ENCODE measurements at places on chromosomes 1 and 21.
A peak's percentile ranks its signal among the peaks of the same experiment; 100 is the strongest.

DNA sequence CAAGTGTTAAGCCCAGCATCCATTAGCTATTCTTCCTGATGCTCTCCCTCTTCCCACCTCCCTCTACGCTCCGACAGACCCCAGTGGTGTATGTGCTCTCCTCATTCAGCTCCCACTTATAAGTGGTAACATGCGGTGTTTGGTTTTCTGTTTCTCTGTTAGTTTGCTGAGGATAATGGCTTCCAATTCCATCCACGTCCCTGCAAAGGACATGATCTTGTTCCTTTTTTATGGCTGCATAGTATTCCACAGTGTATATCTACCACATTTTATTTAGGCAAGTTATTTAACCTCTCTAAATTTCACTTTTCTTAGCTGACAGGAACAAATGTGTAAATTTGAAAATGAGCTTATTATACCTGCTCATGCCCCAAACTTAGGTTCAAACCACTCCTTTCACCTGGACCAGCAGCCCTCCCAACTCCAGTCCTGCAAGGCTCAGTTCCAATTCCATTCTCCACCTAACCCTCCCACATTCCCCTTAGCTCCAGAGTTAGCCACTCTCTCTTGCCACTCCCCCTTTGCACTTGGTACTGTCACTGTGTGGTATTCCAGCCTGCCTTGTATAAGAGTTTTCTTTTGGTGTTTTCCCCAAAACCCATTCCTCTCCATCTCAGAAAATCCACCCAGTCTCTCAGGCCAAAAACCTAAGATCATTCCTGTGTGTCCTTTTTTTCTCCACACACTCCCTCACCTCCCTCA lies 1.7 kb upstream of the PEF1 start:
- no peak for DNase-seq

- no peak for DNase-seq
Measured at GRCh38 chr1:33256221-33256470, 146 bp upstream of the ZNF362 start.

DNA sequence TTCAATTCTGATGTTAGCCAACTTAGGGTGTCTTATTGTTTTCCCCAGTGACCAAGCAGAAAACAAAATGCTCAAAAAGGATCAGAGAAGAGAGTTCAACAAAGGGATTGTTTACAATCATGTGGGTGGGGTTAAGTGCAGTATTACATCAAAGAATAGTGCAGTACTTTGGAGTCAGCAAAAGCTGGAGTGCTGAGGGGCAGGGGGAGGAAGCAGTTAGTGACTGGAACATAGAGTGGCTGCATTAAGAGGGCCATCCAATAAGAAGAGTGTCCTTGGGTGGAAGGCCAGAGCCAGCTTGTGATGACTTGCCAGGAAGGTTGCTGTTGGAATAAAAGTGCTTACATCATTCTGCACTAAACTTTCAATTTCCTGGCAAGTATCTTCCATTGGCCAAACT lies 175.5 kb downstream of the CYYR1 start:
- DNase-seq = no peak

DNA sequence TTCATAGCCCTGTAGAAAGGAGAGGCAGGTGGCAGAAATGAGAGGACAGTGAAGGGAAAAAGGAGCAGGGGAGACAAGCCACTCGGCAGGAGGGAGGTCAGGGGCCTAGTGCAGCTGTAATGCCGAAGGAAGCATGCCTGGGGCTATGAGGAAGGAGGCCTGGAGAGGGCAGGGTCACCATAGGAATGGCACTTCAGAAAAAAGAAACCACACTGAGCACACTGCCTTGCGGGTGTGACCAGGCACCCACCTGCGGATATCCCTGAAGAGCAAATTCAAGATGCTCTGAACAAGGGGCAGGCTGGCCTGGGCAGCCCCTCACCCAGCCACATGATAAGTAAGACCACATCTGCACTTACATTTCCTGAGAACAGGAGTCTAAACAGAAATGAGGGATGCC lies 104.7 kb downstream of the JAK1 start:
- DNase-seq = no peak

DNA sequence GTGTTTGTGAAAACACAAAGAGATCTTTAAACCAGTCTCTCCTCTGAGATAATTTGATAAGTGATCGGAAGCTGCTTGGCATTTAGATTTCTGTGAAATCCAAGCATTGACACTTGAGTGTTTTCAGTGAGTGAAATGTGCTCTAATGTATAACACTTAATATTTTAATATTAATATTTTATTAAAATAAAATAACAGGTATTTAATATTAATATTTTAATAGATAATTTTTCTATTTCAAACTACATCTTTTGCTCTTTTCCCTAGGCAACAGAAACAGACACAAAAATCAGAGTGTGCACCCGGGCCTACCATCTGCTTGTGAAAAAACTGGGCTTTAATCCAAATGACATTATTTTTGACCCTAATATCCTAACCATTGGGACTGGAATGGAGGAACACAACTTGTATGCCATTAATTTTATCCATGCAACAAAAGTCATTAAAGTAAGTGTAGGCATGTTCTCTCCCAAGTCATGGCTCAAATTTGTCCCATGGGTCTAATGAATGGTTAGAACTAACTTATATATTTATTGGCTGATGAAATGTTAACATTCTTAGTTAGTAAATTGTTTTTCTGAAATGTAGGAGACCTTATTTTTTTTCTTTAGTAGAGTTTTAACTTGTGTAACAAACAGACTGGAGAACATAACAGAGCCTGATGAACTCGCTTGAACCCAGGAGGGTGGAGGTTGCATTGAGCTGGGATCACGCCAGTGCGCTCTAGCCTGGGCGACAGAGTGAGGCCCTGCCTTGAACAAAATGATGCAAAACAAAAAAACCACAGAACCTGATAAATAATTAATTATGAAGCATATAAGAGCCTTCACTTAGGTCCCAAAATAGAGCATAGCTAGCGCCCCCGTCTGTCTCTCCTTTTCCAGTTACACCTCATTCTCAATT lies 55.2 kb downstream of the MTR start:
- no peak for DNase-seq

DNA sequence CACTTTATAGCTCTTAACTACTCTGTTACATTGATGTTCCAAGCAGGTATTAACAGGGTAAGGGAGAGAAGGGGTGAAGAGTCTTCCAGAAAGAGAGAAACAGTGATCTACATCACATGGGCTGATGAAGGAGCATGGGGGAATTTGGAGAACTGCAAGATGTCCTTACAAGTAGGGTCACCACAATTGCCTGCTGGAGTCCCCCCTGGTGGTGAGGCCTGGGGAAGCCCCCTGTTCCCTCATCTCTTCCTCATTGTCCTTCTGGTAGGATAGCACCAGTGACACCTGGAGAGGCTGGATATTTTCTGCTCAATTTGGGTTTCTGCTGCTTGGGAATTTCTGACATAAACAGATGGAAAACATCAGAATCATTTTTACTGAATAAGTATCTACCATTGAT lies 126.6 kb downstream of the RUNX1 start:
- no peak for DNase-seq

DNA sequence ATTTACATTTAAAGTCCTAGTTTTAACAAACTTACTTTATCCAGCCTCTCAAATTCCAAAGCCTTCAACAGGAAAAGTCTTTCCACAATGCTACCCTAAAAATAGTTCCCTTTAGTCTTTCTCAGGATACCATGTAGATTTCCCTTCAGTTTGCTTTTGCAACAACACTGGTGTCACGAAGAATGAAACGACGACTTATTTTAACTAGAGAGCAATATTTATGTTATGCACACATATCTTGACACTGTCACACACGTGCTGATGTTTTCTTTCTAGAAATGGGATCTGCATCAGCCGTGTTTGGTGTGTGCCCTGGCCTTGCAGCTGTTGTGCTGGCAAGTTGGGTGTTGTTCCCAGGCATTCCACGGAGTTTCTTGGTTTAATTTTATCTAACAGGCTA lies 75.5 kb downstream of the SIPA1L2 start:
- DNase-seq = no peak

DNA sequence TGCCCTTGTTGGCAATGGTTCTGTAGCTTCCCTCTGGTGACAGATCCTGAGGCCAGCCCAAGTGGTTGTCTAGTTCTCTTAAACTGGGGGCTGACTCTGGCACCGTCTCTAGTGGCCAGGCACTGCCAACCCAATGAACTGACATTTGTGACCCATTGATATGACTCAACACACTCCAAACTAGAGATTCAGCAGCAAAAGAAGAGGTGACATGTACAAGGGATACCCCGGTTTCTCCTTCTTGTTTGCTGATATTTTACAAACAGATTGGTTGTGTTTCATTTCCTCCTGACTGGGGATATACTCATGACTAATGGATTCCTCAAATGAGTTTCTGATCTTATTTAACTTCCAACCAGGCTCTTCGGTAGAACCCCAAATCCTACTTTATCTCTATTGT lies 65.9 kb upstream of the DNAJC6 start:
- no peak for DNase-seq

GRCh38 chr1:11594222-11594621 lies 60.0 kb downstream of the FBXO2 start:
- no peak for DNase-seq

- no peak for DNase-seq
Measured at GRCh38 chr1:17852383-17852782, 97.2 kb downstream of the ACTL8 start.

GRCh38 chr21:31459457-31459856 lies 115.4 kb upstream of the TIAM1 start:
- peak; percentile 23 for DNase-seq

- DNase-seq = no peak
Measured at GRCh38 chr21:28731700-28732321, 260.9 kb downstream of the LTN1 start.

GRCh38 chr1:56797065-56797685 lies 22.0 kb downstream of the FYB2 start:
- DNase-seq = no peak

- no peak for DNase-seq
Measured at GRCh38 chr1:105909811-105910210, 1146.7 kb upstream of the PRMT6 start.

- no peak for DNase-seq
Measured at GRCh38 chr1:219580009-219580676, 32.8 kb downstream of the ZC3H11B start.

GRCh38 chr1:45205011-45205909 lies 1.1 kb downstream of the ZSWIM5 start:
- DNase-seq = peak; percentile 27

DNA sequence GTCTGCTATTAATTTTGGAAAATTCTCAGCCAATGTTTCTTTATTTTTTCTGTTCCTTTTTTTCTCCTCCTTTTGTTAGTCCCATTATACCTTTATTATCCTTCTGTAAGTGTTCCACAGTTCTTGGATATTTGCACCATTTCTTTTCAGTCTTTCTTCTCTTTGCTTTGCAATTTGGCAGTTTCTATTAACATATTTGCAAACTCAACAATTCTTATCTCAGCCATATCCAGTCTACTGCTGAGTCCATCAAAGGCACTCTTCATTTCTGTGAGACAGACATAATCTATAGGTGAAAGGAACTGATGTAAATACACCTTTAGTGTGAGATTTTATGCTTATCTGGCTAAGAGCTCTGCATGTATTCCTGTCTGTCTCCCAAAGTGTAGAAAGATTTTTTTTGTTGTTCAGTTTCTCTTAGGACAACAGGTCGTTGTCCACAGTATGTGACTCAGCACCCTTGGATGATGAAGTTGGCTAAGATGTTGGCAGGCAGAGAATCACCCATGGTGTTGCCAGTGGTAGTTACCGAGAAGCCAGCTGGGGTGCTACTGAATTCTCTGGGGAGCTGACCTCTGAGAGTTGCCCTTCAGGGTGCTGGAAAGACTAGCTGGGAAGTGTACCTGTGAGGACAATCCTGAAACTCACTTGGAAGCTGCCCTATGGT lies 38.4 kb downstream of the LEPR start:
- no peak for DNase-seq

DNA sequence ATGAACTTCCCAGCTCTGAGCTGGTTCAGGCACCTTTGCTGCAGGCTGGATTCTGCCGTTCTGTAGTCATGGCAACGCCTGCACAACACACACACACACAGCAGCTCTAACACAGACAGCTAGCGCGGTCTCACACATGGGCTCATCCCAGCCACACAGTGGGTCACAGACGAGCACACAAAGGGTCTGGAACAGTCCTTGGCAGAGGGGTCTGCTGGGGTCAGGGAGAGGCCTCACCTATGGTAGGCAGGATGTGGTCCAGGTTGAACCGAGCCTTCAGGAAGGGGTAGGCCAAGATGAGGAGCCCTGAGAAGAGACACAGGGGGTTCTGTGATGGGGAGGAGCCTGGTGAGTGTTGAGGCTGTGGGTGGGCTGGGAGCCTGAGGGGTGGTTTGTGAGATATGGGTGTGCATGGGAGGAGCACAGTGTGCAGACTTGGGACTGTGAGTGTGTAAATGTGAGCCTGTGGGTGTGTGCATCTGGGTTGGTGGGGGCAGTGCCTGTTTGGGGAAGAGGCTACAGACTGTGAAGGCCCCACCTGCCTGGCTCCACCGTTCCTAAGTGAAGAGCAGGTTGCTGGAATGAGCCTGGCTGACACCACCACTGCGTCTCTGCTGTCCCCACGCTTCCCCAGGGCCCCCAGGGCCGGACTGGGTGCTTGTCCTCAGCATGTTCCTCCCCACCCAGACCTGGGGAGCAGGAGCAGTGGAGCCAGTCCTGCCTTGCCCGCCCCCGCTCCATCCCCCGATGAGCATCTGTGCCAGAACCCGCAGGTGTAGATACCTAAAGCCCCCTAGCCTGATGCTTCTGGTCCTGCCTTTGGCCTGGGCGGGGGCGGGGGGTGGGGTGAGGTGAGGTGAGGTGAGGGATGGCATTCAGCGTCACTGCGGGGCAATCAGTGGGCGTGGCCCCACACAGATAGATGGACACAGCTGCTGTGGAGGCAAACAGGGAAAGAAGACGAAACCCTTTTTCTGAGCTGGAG lies 1.5 kb downstream of the KNCN start:
- DNase-seq = no peak

- no peak for DNase-seq
Measured at GRCh38 chr1:154416471-154417337, 11.6 kb downstream of the IL6R start.

DNA sequence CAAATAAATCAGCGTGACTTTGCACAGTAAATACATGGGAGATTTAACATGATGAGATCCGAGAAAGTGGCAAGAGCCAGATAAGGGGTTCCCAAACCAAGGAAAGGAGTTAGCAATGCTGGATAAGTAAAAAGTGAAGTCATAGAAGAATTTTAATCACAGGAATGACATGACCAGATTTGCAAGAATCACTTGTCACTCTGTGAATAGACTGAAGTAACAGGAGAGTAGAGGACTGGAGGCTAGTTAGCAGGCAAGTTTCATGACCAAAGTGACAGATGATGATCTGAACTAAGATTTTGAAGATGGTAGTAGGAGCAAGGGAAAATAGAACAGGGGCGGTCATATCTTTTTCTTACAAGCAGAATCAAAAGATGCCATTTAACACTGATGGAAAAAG lies 8.4 kb downstream of the CFH start:
- DNase-seq = no peak

GRCh38 chr1:94926126-94926914 lies 590 bp downstream of the CNN3 start:
- DNase-seq = peak; percentile 37

DNA sequence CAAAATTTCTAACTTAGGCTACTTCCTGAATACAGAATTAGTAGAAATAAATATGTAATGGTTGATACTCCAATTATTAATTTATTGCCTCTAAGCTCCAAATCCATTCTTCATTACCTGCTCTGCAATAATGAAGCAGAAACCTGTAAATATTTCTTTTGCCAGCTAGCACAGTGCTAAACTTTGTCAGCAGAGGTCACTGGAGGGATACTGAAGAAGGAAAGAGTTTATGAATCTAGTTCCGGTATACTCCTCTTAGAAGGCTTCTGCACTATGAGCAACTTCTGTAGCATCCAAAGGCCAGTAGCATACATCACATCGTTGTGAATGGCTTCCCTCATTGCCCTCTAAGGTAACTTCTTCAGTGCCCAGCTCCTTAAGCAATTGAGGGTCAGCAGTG lies 81.0 kb upstream of the LHX8 start:
- DNase-seq = no peak
